ENCODE measurements at places on chromosomes 12 and 14.
A peak's percentile ranks its signal among the peaks of the same experiment; 100 is the strongest.

GRCh38 chr12:103887738-103888137, 42.5 kb upstream of the HSP90B1 start:
- no peak for DNase-seq

DNA sequence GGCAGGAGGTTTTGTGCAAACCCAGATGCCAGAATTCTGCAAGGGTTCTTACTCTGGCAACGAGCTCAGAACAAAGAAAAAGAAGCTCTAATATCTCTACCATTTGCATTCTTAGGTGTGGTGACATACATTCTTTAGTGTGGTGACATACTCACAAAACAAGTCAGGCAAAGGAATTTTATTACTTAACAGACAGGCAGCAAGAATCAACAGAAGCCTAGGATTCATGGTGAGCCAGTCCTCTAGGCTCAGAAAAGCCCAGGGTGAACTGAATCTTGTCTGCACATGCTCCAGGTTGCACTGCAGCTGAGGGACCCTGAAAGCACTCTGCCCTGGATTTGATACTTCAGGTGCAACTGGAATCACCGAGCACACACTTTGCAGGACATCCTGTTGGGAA, 122.4 kb upstream of the PTPRQ start:
- no peak for DNase-seq

- DNase-seq, result no peak
Measured at GRCh38 chr12:53492188-53492587, 7.1 kb downstream of the MAP3K12 start.

DNA sequence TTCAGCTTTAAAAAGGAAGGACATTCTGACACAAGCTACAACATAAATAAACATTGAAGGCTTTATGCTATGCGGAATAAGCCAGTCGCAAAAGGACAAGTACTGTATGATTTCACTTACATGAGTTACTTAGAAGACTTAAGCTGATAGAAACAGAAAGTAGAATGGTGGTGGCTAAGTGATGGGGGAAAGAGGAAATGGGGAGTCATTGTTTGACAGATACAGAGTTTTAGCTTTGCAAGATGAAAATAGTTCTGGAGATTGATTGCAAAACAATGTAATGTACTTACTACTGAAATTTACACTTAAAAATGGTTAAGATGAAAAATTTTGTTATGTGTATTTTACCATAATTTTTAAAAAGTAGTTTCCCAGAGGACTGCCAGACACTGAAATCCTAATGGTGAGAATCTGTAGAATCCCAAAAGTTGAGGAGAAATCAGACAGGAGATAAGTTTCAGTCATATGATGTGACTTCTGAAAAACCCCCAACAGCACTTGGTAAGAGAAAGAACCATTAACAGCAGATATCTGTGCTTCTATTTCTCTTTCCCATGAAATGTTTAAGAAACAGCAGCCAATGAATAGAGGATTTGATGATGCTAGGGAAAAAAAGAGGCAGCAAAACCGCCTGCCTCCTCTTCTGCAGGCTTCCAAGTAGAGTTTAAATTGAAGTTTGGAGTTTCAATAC, 16.6 kb upstream of the CLEC2A start:
- no peak for DNase-seq

- no peak for DNase-seq
Measured at GRCh38 chr14:63200035-63200740, 4.1 kb upstream of the RHOJ start.

DNA sequence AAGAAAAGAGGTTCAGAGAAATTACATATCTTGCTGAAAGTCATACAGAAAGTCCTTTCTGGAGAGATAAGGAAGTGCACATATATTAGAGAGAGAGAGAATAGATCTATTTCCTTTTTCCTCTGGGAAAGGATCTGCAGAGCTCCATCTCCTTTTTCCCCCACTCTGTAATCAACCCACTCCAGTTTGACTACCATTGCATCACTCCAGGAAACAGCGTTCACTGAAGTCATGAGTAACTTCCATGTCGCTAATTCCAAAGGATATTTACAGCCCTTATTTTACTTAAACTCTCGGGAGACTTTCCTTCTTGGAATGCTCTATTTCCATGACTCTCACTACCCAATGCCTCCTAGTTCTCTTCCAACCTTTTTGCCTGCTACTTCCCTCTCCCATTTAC, 72.5 kb upstream of the PARP11 start:
- no peak for DNase-seq

DNA sequence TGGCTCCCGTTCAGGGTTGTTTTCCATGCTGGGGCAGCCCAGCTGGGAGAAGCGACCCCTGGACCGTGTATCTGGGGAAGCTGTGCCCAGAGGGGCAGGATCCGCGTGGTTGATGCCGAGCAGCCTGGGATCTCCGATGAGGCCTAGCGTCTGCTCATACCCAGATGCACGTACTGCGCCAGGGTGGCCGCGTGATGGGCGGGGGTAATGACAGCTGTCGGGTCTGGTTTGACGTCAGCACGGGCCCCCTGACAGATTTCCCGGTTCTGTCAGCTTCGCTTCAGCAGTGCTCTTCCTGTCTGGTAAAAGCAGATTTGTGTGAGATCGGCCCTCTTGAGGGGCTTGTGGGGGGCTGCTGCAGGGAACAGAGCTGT, 147.3 kb downstream of the TSPAN9 start:
- no peak for DNase-seq

DNA sequence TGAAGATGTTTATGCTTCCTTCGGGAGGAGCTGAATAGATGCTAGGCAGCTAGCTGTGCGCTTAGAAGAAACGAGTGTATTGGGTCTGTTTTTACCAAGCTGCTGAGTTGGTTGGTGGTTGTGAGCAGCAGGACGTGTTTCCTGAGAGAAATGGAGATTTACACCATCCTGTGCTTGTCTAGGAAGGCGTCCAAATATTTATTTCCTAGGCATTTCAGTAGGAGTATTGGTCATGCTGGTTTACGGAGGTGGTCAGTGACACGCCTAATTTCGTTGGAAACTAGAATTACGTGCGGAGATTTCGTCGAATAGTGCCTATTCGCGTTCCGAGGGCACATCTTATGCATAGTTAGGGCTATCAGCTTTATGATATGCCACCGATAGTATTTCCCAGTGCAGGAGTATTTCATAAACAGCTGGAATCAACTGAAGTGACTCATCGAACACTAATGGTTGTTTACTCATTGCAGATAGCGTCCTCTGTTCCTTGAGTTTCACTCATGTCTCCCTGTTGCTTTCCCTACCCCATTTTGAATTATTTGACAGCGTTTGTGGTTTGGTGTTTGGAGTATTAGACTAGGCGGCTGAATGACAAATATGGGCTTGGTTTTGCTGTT, 780 bp downstream of the TBC1D15 start:
- DNase-seq, result peak; percentile 14

DNA sequence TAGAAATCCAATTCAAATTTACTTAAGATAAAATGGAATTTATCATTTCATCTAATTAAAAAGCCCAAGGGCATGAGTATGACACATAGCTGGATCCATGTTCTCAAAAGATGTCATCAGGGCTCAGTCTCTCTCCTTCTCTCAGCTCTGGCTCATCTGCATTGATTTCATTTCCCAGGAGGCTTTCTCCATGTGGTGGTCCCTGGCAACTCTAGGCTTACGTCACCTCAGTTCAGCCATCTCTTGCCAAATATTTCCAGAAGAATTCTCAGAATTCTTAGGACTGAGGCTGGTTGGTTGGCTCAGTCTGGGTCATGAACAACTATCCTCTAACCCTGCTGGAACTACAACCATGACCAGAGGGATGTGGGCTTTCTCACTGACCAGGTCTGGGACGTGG, 65.3 kb downstream of the FOS start:
- DNase-seq, result no peak

GRCh38 chr12:53964315-53964713, 8.6 kb upstream of the HOXC11 start:
- no peak for DNase-seq

- DNase-seq, result no peak
Measured at GRCh38 chr12:119179335-119180021, 747 bp downstream of the HSPB8 start.

GRCh38 chr14:69101331-69101826, 51.5 kb downstream of the DCAF5 start:
- DNase-seq, result no peak

DNA sequence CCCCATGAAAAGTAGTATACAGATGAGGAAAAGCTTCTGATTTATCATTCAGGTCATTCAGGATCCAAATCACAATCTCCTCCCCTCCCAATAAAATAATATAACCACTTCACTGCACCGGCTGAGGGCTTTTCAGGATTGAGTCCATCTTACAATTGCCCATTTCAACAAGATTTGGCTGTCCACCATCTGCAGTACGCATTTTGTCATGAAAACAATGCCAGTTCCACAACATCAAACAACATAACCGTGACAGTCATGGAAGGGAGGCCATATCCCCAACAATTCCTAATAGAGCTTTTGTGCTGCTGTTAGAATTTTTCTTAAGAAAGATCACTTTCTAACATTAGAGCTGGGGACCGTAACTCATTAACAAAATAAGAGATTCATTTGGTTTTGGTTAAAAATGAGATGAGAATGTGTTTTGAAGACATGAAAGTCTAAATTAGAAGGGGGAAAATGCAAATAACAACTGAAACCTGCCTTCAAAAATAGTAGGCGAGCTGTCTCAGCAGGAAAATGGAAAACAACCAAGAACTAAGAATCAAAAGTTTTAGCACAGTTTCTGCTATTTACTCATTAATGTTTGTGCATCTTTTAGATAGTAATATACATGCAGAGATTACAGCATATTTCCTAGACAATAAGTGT, 38.3 kb upstream of the TMTC2 start:
- DNase-seq, result no peak

DNA sequence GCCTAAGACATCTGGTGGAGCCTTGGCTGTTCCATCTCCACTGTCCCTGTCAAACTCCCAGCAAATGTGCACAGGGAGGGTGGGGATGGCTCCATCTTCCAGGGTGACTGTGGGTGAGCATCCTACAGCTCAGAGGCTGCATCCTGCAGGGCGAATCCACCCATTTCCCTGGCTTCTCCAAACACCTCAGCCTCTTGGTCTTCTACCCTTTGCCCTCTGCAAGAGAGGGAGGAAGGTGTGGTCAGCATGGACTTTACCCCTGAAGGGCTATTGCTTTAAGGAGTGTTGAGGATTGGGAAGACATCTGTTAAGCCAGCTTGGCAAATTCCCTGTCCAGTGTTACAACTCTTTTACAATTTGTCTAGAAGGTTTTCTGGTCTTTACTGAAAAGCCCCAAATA, 23.1 kb upstream of the DGLUCY start:
- no peak for DNase-seq

DNA sequence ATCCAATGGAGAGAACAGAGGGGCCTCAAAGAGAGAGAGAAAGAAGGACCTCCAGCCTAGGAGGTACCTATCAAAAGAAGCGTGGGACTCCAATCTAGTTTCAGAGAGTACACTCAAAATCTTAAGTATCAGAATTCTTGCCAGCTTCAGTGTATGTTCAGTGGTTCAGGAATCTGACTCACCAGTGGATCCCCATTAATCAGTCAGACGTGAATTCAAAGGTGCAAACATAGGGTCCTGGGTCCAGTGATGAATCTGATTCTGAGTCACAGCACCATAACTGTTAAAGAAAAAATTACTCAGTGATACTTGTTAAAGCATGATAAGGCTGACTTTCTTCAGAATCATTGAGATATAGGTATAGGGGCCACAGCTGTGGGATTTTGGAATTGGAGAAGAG, 33.2 kb downstream of the ETNK1 start:
- DNase-seq, result no peak

DNA sequence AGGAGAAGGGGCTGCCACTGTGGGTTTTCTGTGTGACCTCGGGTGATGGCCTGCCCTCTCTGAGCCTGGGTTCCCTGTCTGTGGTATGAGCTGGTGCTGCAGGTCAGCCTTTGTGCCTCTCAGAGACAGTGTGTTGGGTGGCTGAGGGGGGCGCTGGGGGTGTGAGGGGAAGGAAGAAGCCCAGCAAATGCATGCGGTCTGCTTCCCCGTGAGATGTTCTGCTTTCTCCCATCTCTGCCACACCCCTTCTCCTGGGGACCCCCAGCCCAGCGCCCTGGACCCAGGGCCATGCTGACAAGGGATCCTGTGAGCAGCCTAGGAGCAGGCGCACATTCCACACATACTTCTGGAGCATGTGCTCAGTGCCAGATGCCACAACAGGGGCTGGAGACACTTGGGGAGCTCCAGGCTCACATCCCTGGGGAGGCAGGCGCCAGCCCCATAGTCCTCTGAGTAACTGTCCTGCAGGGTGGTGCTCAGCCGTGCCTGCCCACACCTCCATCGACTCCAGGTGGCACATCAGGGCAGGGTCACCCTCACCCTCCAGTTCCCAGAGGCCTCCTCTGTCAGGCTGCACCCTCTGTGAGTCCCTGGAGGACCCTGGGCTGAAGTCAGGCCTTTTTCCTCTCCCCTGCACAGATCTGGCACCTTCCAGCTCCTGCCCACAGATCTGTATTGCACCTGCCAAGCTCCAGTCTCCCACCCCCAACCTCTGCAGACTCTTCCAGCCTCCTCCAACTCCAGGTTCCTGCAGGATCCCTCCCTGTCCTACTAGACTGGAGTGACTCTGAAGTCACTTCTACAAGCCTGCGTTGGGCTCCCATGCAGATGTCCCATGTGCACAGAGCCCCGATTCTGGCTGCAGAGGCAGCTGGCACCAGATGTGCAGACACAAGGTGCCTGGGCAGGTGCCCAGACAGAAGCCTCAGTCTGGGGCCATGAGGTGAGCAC, 205.6 kb downstream of the KIF26A start:
- DNase-seq, result no peak

- no peak for DNase-seq
Measured at GRCh38 chr14:102736956-102737355, 40.3 kb upstream of the TRAF3 start.

Measured in stimulated activated CD4-positive, alpha-beta T cell treated with anti-CD3 and anti-CD28 coated beads, Interleukin-12 subunit alpha, Interleukin-12 subunit beta, amount 100 ng/mL, for 48 hours (primary cell).